A549 treated with DMSO at 1 μM for 4 hours (cell line): ENCODE measurements at places on chromosomes 6 and 20. TPM values are rescaled to one million over a fixed set of nuclear protein-coding genes. Genes with fewer than 3 reads are reported as not detected.

Gene VGLL2
- not detected in 5 replicates for total RNA-seq

Gene CLVS2
- 0.01 to 0.08 TPM (median 0.07 TPM) in 5 replicates for total RNA-seq

Gene SCRT2
- not detected in 5 replicates for total RNA-seq

Gene NMBR
- total RNA-seq, result not detected in 5 replicates

Gene SOX18
- total RNA-seq, result 1.1 to 2.3 TPM (median 1.7 TPM) in 5 replicates

Gene ANGPT4
- 0.02 to 0.03 TPM (median 0.02 TPM) in 3 of 5 replicates, not detected in the others for total RNA-seq

Gene WDR27
- total RNA-seq, result 6.0 to 13.2 TPM (median 12.9 TPM) in 5 replicates
